Subcutaneous preadipocyte (primary cell): ENCODE measurements at places on chromosomes 12 and 14. TPM values are rescaled to one million over a fixed set of nuclear protein-coding genes. Genes with fewer than 3 reads are reported as not detected.

The BICD1 gene
- total RNA-seq = 14.7 and 21.7 TPM in 2 replicates

The SYNDIG1L gene
- total RNA-seq = not detected in 2 replicates

The TMBIM6 gene
- total RNA-seq = 346 and 409 TPM in 2 replicates

The HOTAIR gene
- not detected in 2 replicates for total RNA-seq

The YARS2 gene
- total RNA-seq = 35.6 and 38.5 TPM in 2 replicates

The TAS2R46 gene
- total RNA-seq = 2.2 TPM in 2 replicates

The OTOGL gene
- total RNA-seq = under 0.01 and 0.20 TPM in 2 replicates

The ACOT6 gene
- not detected in 2 replicates for total RNA-seq

The SOX5 gene
- total RNA-seq = 4.4 and 6.8 TPM in 2 replicates
